ENCODE measurements at places on chromosomes 5 and 9. TPM values are rescaled to one million over a fixed set of nuclear protein-coding genes. Genes with fewer than 3 reads are reported as not detected.

- no peak for DNase-seq
These were observed 24.7 kb upstream of the TNFSF15 start for GRCh38 chr9:114830546-114830945.

DNA sequence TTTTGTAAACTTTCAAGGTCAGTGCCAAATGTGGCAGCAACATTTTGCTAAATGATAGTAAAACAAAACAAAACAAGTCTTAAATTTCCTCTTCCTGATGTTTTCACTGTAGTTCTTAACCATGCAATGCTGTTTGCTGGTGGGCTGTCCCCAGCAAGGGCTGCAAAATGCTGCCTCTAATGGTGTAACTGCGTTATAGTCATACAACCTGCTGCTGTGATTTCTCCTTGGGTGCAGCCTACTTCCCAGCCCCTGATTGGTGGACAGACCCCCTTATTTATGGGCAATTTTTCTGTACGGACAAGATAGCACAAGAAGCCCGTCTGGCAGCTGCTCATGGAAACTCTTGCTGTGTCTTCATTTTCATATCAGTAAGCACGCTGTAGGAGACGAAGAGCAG, 26.6 kb upstream of the PIP5K1B start:
- DNase-seq, result no peak

DNA sequence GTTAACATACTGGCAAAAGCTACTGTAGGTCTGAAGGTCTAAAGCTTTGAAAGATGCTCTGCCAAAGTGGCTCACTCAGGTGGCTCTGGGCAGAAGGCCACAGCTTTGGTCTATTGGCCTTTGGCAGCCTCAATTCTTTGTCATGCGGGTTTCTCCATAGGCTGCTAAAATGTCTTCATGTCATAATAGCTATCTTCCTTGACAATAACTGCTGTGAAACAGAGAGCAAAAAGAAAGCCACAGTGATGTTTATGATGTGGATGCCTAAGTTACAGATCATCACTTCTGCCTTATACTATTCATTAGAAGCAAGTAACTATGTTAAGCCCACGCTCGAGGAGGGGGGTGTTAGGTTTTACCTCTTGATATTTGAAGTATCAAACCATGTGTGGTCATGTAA, 906.1 kb upstream of the CDH9 start:
- DNase-seq, result no peak

- DNase-seq, result peak; percentile 46
These were observed 149.7 kb downstream of the ESM1 start for GRCh38 chr5:54835647-54836046.

Gene PCDHGA7
- 1.3 TPM for total RNA-seq

Measured in dermis blood vessel endothelial cell (primary cell).